Right cardiac atrium (tissue), 5 donors: ENCODE measurements at places on chromosomes 2 and 18. TPM values are rescaled to one million over a fixed set of nuclear protein-coding genes. Genes with fewer than 3 reads are reported as not detected.

SKA1 gene
- 0.11 TPM for total RNA-seq

ALPG gene
- not detected for total RNA-seq

CCDC178 gene
- not detected for total RNA-seq

GPATCH11 gene
- 8.6 TPM for total RNA-seq
